ENCODE measurements at places on chromosomes 2 and 18.

DNA sequence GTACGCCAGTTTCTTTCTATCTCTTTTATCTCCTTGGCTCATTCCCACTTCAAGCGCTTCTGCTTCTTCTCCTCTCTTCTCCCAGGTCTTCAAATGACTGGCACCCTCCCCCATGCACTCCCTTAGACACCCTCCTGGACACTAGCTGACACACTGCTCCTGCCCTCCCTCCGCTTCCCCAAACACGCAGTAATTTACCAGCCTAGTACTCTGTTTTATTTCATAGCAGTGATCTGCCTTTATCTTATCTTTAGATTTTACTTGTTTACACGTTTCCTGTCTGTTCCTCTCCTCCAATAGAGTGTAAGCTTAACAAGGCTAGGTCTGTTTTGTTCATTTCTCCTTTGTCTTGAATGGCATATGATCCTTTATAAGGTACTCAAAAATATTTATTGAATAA is 93.9 kb downstream of the SCN3A start:
- no peak for DNase-seq

DNA sequence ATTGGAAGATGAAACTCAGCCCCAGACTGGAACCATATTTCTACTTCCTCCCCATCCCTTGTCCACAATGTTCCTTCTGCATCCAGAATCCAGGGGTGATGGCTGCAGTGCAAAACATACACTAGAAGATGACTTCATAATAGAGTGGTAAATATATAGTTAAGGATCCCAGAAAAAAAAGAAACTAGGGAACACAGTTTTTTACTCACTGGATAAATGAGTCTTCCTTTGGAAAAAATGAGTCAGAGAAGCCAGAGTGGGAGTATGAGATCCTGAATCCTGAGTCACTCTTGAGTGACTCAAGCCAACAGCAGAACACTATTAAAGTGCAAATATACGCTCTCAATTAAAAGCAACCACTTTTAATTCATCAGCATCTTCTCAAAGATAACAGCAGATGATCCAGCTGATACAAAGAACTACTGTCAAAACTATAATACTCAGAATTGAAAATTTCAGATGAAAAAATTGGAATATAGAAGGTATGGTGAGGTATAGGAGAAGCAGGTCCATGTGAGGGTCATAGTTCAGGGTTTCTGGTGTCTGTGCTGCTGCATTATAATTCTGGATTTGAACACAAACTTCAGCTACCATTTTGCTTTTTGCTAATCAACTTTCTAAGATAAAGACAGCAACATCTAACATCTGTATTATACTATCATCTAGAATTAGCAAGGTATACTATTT is 987.2 kb upstream of the CDH2 start:
- no peak for DNase-seq

DNA sequence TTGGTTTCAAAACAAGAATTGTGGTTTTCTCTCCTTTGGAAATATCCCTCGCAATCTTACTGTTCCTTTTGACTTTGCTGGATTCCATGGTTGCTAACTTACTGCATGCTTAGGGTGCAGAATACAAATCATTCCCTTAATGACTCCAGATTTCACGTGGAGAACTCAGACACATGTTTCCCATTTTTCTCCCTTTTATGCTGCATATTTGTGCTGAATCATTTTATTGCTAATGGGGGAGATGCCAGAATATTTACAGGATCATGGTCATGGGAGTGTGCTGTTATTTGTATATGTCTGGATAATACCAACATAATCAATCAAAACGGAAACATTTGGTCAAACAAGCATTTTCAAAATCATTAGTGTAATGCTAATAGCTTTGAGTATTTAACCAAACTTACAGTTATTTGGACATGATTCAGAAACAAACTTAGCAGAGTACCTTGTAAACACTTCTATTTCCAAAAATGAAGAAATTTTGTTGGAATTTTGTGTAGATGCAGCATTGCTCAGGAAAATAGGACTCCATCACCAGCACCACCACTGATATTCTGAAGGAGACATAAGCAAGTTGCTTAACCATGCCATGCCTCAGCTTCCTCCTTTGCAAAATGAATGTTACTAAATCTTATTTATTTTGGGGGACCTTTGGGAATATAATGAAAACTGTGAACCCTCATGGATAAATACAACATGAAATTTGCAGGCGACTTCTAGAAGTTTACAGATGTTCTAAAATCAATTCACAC is 122.5 kb upstream of the RND3 start:
- no peak for DNase-seq

DNA sequence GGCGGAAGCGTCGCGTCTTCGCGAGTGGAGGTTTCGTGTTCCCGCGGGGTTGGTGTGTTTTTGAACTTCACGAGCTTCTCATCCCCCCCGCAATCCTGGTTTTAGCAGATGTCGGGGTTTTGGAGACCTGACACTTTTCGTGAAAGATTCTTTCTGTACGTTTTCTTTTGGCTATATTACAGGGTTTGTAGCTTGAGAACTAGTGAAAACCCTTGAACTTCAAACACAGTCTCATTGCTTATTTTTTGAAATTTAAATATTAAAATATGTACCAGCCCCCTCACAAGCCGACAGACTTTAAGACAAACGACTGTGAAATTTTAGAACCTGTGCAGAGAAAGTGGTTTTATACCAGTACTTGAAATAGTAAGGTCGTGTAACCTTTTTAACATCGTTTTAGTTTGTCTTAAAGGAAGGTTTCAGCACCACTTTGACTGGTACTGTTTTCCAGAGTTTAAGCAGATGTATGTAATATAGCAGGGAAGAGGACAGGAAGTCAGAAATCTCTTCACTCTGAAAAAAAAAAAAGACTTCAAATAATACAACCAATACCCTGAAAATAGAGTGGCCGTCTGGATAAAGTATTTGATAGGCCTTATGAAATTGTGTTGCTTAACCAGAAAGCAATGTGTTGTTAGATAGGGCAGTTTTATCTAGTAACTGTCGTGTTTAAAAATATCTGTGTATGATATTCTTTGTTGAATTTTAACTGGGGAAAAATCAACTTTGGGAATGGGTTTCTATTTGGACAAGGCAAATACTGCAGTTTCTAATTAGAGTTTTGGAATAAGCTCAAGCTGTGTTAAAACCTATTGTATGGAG is 1.4 kb downstream of the SPATS2L start:
- no peak for DNase-seq

DNA sequence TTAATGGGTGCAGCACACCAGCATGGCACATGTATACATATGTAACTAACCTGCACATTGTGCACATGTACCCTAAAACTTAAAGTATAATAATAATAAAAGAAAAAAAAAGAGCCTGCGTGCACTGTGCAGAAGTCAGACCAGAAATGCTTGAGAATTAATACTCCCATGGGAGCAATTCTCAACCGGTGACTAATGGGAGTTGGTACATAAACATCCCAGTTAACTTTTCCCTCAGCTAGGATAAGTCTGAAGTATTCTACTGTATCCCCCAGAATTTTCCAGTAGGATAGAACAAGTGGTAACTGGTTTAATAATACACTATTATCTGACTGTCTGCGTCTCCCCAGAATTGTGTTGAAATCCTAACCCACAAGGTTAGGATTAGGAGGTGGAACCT is 113.6 kb upstream of the COL5A2 start:
- DNase-seq, result no peak

- DNase-seq, result no peak
These were observed 68.9 kb upstream of the CNGA3 start for GRCh38 chr2:98277162-98277859.

- no peak for DNase-seq
These were observed 212.5 kb downstream of the SETBP1 start for GRCh38 chr18:44893045-44893706.

- DNase-seq, result no peak
These were observed 251.9 kb upstream of the RAB12 start for GRCh38 chr18:8357320-8357719.

DNA sequence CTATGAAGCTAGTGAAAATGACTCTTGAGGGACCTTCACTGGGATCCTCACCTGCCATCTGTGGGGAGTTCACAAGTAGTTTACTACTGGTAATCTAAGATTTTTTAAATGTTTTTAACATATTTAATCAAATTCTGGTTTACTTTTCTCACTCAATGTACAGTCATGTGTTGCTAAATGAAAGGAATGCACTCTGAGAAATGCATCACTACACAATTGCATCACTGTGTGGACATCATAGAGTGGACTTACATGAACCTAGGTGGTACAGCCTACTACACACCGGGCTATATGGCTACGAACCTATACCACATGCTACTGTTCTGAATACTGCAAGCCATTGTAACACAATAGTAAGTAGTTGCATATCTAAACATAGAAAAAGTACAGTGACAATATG is 528.0 kb downstream of the BCL11A start:
- no peak for DNase-seq

- DNase-seq, result peak; percentile 99
These were observed at the start of gene TXNDC9 for GRCh38 chr2:99335911-99336803. Gene TXNDC9 (minus strand): TSS chr2:99336333. CDS start chr2:99333210, 3,123 bp downstream.

DNA sequence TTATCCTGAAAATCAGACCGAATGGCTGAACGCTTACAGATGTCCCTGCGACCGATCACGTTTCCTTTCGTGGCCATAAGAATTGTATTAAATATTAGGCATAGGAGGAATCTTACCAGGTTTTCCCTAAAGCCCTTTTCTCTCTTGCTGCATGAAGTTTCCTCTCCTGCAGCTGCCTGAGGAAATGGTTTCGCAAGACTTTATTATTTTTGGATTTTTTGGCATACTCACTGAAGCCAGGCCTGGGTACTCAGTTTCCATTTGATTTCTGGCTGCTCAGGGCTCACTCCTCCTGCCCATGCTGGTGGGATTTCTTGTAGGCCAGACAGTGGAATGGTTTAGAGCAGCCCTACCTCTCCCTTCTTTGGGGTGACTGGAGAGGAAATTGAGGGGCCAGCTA is 114.0 kb downstream of the KLHL29 start:
- no peak for DNase-seq

DNA sequence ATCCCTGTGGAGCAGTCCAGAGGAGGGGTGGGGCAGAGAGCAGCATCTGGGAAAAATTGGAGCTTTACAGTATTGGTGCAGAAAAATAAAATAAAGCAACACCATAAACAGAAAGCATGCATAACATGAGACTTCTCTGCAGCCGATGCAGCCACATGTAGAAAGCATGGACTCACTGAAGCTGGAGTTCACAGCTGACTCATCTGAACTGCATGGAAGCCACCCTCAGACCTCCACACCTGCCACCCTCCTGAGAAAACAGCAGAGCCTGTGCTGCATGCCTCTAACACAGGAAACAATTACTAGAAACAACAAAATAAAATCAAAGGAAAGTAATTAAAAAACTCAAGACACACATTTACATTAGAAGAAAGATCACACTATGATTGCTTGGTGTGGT is 169.4 kb upstream of the ALKAL2 start:
- DNase-seq, result no peak

DNA sequence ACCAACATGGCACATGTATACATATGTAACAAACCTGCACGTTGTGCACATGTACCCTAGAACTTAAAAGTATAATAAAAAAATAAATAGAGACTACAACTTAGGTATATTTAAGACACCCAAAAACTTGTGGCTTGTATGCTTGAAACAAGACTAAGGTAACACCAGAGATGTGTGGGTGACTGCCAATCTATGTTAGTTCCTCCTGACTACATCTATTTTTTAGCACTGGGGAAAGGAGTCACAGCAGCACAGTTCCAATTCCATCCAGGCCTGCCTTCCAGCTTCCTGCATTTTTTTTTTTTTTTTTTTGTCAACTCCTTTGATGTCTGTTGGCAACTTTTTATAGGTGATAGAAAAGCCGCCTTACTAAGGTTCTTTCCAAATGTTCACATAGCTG is 18.2 kb downstream of the C2orf69 start:
- no peak for DNase-seq

- DNase-seq, result no peak
These were observed 5.9 kb downstream of the RAB10 start for GRCh38 chr2:26039603-26040323.

- DNase-seq, result no peak
These were observed 26.2 kb downstream of the ATAD2B start for GRCh38 chr2:23900541-23901322.

DNA sequence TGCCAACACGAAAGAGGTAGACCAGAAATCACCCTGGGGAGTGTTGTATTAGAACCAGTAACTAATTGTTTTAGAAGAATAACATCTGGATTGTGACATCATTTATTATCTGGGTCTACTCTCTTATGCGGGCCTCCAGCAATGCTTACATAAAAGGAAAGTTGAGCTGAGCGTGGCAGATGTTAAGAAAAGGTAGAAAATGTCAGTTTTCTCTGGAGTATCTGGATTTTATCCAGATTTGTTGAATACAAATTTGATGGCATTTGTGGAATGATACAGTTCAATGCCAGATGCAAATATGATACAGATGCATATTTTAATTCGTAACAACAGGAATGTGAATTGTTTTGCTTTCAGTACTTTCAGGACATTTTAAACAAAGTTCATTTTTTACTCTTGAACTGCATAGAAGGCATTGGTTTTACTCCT is 90.3 kb downstream of the PRPF40A start:
- no peak for DNase-seq

DNA sequence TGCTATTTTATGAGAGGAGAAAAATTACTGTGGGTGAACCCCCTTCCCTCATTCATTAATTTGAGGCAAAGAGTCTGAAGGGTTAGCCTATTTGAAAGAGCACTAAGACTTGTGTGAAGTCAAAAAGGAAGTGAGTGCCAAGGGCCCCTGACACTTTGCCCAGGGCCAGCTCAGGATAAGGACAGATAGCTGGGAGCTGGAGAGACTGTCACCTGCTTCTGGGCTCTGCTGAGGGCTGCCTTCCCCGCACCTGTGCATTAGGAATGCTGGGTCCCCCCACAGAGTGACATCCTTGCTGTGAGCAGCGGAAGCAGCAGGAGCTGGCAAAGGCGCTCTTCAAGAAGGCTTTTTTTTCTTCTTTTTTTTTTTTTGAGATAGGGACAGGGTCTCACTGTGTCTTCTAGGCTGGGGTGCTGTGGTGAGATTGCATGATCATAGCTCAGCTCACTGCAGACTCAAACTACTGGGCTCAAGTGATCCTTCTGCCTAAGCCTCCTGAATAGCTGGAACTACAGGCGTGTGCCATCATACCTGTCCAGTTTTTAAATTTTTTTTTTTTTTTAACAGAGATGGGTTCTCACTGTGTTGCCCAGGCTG is 148.3 kb downstream of the AQP4 start:
- no peak for DNase-seq

- DNase-seq, result no peak
These were observed 34.0 kb downstream of the BIN1 start for GRCh38 chr2:127072970-127073369.

DNA sequence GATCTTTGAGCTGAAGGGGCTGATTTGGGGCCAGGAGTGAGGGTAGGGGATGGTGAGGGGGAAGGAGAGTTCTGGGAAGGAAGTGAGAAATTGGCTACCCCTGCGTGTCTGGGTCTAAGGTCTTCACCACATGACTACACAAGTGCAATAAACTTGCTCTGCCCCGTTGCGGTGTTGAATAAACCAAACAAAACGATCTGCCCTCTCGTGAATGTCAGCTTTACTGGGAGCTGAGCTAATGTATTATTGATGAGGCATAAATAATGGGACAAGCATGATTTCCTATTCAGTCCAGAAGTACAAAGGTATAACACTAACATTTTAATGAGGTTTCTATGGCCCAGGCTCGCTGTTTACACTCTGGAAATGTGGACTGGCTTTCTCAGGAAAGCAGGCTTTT is 8.0 kb upstream of the CFAP221 start:
- DNase-seq, result no peak

GRCh38 chr2:145692971-145693478 is 1173.1 kb upstream of the ZEB2 start:
- DNase-seq, result no peak

- DNase-seq, result no peak
These were observed 226.9 kb downstream of the TMEM163 start for GRCh38 chr2:134491771-134492441.

GRCh38 chr18:57258131-57258777 is 94.1 kb upstream of the ST8SIA3 start:
- DNase-seq, result no peak

Measured in activated effector memory CD4-positive, alpha-beta T cell treated with anti-CD3 and anti-CD28 coated beads, Interleukin-2, amount 50 U/mL, for 16 hours (primary cell).